ENCODE measurements at places on chromosomes 7 and 10.

GRCh38 chr10:45403151-45403550 lies 29.1 kb downstream of the ALOX5 start:
- H3K4me3 ChIP-seq, result no peak overlapping the region
- no peaks in the 10 kb centered on the region for H3K27me3 ChIP-seq
- DNase-seq, result no peak
- H3K4me1 ChIP-seq, result no peaks in the 10 kb centered on the region

- H3K36me3 ChIP-seq, result no peaks in the 10 kb centered on the region
- no peaks in the 10 kb centered on the region for H3K4me1 ChIP-seq
- no peak for DNase-seq
- no peaks in the 10 kb centered on the region for H3K27me3 ChIP-seq
- no peak overlapping the region for H3K4me3 ChIP-seq
- no peak overlapping the region for H3K27ac ChIP-seq
Observed at GRCh38 chr10:11026773-11027172, 9.1 kb downstream of the CELF2 start.

- H3K4me1 ChIP-seq, result no peaks in the 10 kb centered on the region
- H3K27me3 ChIP-seq, result no peaks in the 10 kb centered on the region
- no peak overlapping the region for H3K27ac ChIP-seq
- no peaks in the 10 kb centered on the region for H3K36me3 ChIP-seq
- no peak for DNase-seq
Observed at GRCh38 chr10:62917475-62918238, 101.5 kb upstream of the EGR2 start.

- DNase-seq, result no peak
- no peaks in the 10 kb centered on the region for H3K27me3 ChIP-seq
- H3K27ac ChIP-seq, result no peak overlapping the region
- H3K36me3 ChIP-seq, result no peaks in the 10 kb centered on the region
- H3K4me1 ChIP-seq, result no peaks in the 10 kb centered on the region
- no peak overlapping the region for H3K4me3 ChIP-seq
Observed at GRCh38 chr7:111301891-111302290, 211.0 kb downstream of the LRRN3 start.

- no peaks in the 10 kb centered on the region for H3K36me3 ChIP-seq
- no peak overlapping the region for H3K4me3 ChIP-seq
- H3K27me3 ChIP-seq, result no peaks in the 10 kb centered on the region
- no peak for DNase-seq
Observed at GRCh38 chr7:135733603-135734342, 5.8 kb upstream of the SLC13A4 start.

GRCh38 chr10:4170181-4170580 lies 385.2 kb upstream of the KLF6 start:
- H3K4me1 ChIP-seq, result no peaks in the 10 kb centered on the region
- H3K4me3 ChIP-seq, result no peak overlapping the region
- H3K27ac ChIP-seq, result no peak overlapping the region

GRCh38 chr7:29230871-29231345 lies 36.3 kb downstream of the CHN2 start:
- H3K36me3 ChIP-seq, result no peaks in the 10 kb centered on the region
- no peak overlapping the region for H3K4me3 ChIP-seq
- H3K27ac ChIP-seq, result no peak overlapping the region
- H3K4me1 ChIP-seq, result no peaks in the 10 kb centered on the region
- no peaks in the 10 kb centered on the region for H3K27me3 ChIP-seq
- DNase-seq, result no peak

- H3K36me3 ChIP-seq, result no peaks in the 10 kb centered on the region
- H3K27me3 ChIP-seq, result no peaks in the 10 kb centered on the region
- no peak overlapping the region for H3K4me3 ChIP-seq
- no peak overlapping the region for H3K27ac ChIP-seq
- peak; percentile 56 for DNase-seq
Observed at GRCh38 chr7:21767300-21767900, 178.3 kb downstream of the CDCA7L start.

DNA sequence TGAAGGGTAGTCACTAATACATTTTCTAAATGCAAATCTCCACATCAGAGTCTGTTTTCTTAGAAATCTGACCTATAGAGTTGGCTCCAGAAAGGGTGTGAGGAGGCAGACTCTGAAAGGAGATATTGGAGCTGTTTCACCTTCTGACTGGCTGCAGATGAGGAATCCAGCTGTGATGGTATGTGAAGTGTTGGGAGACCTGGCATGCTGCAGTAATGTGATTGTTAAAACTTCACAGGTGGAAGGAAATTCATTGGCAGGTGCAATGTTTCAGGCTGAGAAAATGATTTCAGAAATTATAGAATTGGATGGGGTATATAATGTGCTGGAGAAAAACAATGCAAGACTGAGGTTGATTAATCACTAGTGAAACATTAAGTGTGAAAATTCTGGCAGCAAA lies 1134.0 kb upstream of the LRRN3 start:
- DNase-seq, result no peak
- no peak overlapping the region for H3K4me3 ChIP-seq
- H3K4me1 ChIP-seq, result no peaks in the 10 kb centered on the region
- no peaks in the 10 kb centered on the region for H3K27me3 ChIP-seq

- no peaks in the 10 kb centered on the region for H3K27me3 ChIP-seq
- H3K4me3 ChIP-seq, result peak overlapping the region; percentile 57
- no peaks in the 10 kb centered on the region for H3K36me3 ChIP-seq
Observed at GRCh38 chr7:134779741-134780065, 269 bp downstream of the CALD1 start.

- no peaks in the 10 kb centered on the region for H3K36me3 ChIP-seq
- H3K4me3 ChIP-seq, result no peak overlapping the region
- no peak for DNase-seq
- no peak overlapping the region for H3K27ac ChIP-seq
Observed at GRCh38 chr7:42097752-42098151, 139.3 kb downstream of the GLI3 start.

DNA sequence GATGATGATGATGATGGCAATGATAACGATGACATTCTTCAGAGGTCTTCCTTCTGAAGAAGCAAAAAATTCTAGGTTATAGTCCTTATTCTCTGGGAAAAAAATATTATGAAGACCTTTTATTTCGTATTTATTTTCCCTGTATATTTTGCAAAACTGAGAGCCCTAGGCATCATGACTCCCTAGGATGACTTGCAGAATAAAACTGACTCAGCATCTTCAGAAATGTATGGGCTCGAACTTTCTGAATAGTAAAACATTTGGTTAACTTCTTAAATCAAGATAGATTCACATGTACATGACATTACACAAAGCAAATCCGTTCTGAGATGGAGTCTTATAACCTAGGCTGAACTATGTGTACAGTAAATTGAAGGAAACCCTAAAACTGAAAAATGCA lies 29.4 kb downstream of the DKK1 start:
- DNase-seq, result no peak
- H3K4me1 ChIP-seq, result no peaks in the 10 kb centered on the region
- no peak overlapping the region for H3K27ac ChIP-seq
- no peak overlapping the region for H3K4me3 ChIP-seq
- H3K36me3 ChIP-seq, result no peaks in the 10 kb centered on the region
- H3K27me3 ChIP-seq, result no peaks in the 10 kb centered on the region

DNA sequence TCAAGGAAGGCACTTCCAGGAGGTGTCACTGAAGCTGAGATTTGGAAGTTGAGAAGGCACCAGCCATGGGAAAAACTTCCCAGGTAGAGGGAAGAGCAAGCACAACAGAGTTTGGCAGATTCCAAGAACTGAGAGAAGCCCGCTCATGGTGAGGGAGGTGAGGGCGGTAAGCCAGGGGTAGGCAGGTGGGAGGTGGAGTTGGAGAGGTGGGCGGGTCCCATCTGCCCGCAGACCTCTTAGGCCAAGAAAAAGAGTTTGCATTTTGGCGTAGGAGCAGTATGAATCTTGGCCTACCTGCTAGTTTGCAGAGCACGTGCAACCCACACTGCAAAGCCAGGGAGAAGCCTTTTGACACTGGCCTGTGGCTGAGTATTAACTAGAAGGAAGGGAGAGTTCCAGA lies 18.8 kb downstream of the FRMPD2 start:
- H3K4me3 ChIP-seq, result no peak overlapping the region
- peaks cover 5% of the 10 kb centered on the region for H3K4me1 ChIP-seq
- DNase-seq, result no peak
- H3K27ac ChIP-seq, result no peak overlapping the region

- no peaks in the 10 kb centered on the region for H3K36me3 ChIP-seq
- no peaks in the 10 kb centered on the region for H3K27me3 ChIP-seq
- H3K4me1 ChIP-seq, result no peaks in the 10 kb centered on the region
- H3K4me3 ChIP-seq, result no peak overlapping the region
Observed at GRCh38 chr7:28069807-28070206, 110.8 kb downstream of the JAZF1 start.

DNA sequence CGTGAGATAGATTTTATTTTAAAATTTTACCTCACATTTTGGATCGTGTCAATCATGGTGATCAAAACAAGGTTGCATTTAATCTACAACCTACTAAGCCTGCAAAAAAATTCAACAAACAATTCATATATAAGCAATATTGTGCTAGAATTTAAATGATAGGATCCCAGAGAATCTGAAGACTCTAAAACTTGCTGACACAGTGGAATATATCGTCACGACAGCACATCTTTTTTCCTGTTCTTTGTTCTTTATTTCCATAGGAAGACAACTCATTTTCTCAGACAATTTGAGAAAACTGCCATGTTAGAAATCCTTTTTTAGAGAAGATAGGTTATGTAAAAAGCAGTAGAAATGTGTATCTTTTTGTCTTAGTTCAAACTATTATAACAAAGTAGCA lies 820.2 kb upstream of the CELF2 start:
- H3K4me1 ChIP-seq, result no peaks in the 10 kb centered on the region
- no peak overlapping the region for H3K4me3 ChIP-seq
- DNase-seq, result no peak
- no peak overlapping the region for H3K27ac ChIP-seq
- no peaks in the 10 kb centered on the region for H3K36me3 ChIP-seq

- no peak overlapping the region for H3K27ac ChIP-seq
- H3K4me1 ChIP-seq, result no peaks in the 10 kb centered on the region
- H3K4me3 ChIP-seq, result no peak overlapping the region
- H3K27me3 ChIP-seq, result no peaks in the 10 kb centered on the region
- no peaks in the 10 kb centered on the region for H3K36me3 ChIP-seq
Observed at GRCh38 chr7:98130959-98131358, 24.3 kb downstream of the LMTK2 start.

- H3K4me3 ChIP-seq, result no peak overlapping the region
- no peak for DNase-seq
- H3K27ac ChIP-seq, result no peak overlapping the region
- H3K4me1 ChIP-seq, result no peaks in the 10 kb centered on the region
Observed at GRCh38 chr10:17425584-17426262, 28.7 kb downstream of the ST8SIA6 start.

DNA sequence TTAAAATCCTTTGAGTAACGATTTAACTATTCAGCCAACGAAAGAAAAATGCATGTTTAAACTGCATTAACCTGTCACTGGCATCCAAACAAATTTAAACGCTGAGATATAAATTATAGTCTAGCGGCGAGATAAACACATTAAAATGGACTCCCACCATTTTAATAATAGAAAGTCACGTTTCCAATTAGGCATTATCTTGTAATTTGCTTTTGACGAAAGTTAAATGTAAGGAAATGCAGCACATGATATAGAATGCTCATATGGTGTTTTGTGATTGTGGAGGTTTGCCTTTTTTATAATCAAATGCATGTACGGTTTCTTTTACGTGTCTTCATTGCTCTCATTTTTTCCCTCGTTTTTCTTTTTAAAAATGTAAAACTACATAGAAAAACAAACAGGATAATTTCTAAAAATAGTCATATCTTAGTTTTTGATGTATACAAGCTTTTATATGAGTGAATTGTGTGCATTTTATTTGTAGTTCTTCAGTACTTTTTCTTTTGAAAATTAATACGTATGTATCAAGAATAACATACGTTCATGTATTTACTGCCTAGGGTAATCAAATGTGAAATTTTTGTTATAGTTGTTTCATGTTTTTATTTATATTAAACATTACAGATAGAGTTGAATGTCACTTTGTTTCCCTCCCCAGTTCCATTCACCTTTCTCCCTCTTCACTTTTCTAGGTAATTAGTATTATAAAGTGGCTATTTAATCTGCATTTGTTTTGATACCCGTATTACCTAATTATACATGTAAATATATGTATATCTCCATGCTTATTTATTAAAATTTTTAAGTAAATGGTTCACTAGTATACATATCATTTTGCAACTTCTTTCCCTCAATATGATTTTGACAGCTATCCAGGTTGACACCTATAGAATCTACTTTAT lies 1.1 kb upstream of the KLF14 start:
- DNase-seq, result no peak
- peak overlapping the region; percentile 29 for H3K4me3 ChIP-seq
- no peaks in the 10 kb centered on the region for H3K4me1 ChIP-seq
- no peaks in the 10 kb centered on the region for H3K36me3 ChIP-seq
- H3K27ac ChIP-seq, result no peak overlapping the region
- H3K27me3 ChIP-seq, result peaks cover 3% of the 10 kb centered on the region

GRCh38 chr10:59082249-59082648 lies 94.2 kb upstream of the PHYHIPL start:
- H3K36me3 ChIP-seq, result no peaks in the 10 kb centered on the region
- H3K4me1 ChIP-seq, result no peaks in the 10 kb centered on the region
- no peaks in the 10 kb centered on the region for H3K27me3 ChIP-seq
- no peak for DNase-seq
- no peak overlapping the region for H3K27ac ChIP-seq

- no peak overlapping the region for H3K4me3 ChIP-seq
- H3K27me3 ChIP-seq, result no peaks in the 10 kb centered on the region
- DNase-seq, result no peak
- H3K4me1 ChIP-seq, result no peaks in the 10 kb centered on the region
- no peak overlapping the region for H3K27ac ChIP-seq
Observed at GRCh38 chr10:79321494-79321882, 25.8 kb upstream of the PPIF start.

- no peaks in the 10 kb centered on the region for H3K27me3 ChIP-seq
- H3K4me3 ChIP-seq, result no peak overlapping the region
- DNase-seq, result no peak
- H3K27ac ChIP-seq, result no peak overlapping the region
- H3K36me3 ChIP-seq, result no peaks in the 10 kb centered on the region
Observed at GRCh38 chr7:128065872-128066271, 34.6 kb upstream of the LRRC4 start.

DNA sequence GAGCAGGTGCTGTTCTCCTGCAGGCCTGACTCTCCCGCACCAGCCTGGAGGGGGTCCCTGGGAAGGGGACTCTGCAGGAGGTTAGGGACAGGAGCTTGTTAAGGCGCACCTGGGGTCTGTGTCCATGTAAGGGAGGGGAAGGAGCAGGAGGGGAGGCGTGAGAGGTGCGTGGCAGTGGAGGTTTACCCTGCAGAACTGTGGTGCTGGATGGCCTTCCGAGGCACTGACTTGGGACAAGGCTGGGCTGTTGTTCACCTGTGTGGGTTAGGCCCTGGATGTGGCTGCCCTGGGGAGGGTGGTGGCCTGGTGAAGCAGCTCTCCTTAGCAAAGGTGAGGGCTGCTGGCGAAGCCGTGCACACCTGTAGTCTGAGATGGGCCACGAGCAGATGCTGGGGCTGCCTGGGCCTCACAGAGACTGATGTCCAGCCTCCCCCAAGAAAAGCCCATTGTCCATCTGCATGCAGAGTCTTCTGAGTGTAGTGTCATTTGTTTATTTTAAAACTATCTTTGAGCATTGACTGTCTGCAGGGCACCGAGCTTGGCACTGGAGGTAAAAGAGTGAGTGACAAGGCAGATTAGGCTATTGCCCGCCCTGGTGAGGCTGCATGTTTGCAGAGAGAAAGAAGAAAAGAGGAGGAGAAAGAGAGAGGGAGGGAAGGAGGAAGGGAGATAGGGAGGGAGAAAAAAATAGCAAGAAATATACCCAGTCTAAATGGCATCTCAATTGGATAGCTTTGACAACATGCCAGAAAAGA lies 225.3 kb downstream of the GLRX3 start:
- no peaks in the 10 kb centered on the region for H3K36me3 ChIP-seq
- no peak overlapping the region for H3K27ac ChIP-seq

All from prostate gland (tissue), 2 donors.